ENCODE measurements at places on chromosomes 7 and 10.

- no peak for DNase-seq
Measured at GRCh38 chr7:47031786-47032535, 550.0 kb downstream of the TNS3 start.

GRCh38 chr7:128131731-128132130 is 100.5 kb upstream of the LRRC4 start:
- no peak for DNase-seq

DNA sequence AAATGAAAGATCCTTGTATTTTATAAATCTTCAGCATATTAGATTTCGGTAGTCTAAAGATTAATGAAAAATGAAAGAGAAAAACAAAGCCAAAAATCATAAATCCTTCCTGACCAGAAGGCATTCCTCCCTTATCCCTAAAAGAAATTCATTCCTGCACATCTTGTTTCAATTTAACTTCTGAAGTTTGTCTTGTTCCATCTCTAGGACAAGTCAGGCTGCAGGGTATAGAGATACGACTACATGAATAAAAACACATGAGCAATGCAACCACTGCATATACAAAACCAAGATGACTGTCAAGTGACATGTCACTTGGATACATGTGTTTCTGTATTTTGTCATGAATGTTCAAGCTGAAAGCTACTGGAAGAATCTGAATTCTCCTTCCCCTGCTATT is 214.9 kb downstream of the JAZF1 start:
- DNase-seq: no peak

DNA sequence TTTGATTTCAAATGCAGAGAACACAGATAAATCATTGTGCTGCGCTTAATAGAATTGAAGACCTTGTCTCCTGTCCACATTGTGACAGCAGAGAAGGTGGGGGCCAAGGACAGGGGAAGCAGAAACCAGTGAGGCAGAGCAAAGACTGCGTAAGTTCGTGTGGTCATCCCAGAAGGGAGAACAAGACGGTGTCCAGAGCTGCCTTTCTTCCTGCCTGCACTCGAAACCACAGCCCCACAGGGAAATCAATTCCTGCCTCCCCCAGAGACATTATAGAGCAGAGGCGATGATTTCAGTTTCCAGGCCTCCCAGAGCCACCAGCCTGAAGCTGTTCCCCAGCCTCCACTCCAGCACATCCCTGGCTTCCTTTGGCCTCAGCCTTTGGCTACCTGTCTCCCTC is 39.7 kb upstream of the UCN3 start:
- no peak for DNase-seq

GRCh38 chr10:62069452-62070178 is 168.1 kb downstream of the ARID5B start:
- no peak for DNase-seq

DNA sequence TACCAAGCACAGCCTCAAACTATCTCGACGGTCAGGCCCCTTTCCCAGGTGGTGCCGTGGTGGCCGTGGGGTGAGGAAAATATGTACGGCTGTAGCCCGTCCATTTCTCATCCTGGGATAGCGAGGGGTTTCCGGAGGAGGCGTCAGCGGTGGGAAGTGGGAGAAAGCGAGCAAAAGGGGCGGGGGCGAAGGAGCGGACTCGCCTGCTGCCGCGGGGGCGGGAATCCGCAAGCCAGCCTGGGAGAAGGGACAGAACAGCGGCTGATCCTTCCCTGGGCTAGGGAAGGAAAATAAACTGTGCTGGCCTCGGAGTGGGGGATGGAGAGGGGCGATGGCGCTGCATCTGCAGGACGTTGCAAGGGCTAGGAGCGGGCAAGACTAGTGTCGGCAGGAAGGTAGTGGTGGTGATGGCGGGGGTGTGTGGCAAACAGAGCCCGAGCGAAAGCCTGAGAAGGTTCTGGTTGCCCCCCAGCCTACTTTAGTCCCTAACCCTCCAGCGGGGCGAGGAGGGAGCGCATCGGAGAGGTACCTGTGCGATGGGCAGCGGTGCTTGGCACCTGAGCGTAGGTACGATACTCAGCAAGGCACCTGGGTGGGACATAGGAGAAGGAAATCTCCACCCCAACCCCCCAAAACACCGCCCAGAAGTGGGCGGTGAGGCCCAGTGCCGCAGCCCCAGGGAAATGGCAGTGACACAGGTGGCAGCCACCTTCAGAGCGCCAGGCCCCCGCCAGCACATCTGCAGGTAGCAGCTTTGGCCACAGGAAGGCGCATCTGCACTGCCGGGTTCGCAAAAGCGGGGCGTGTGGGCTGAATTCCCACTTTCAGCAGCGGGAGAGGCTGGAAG is 49.9 kb upstream of the STEAP1B start:
- DNase-seq: peak; percentile 26

GRCh38 chr10:67662415-67662814 is 33.6 kb downstream of the CTNNA3 start:
- no peak for DNase-seq

- DNase-seq: no peak
Measured at GRCh38 chr10:18960466-18961079, 88.0 kb upstream of the MALRD1 start.

DNA sequence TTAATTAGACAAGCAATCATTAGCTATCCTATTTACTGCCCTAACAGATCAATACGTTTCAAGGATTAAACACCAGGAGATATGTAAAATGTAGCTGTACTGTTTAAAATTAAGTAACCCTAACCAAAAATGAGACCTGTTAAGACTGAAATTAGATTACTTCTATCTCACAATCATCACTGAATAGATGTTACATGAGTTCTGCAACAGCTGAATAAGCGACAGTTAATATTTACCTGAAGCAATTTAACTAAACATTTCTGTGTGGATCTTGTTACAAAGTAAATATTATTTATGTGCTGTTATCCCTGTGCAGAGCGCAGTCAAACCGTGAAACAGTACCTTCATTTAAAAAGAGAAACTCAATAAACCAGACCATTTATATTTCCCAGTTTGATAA is 122.5 kb downstream of the RELN start:
- DNase-seq: no peak

- DNase-seq: no peak
Measured at GRCh38 chr10:16458166-16458955, 21.6 kb downstream of the PTER start.

- no peak for DNase-seq
Measured at GRCh38 chr10:116356833-116357232, 32.6 kb downstream of the CCDC172 start.

GRCh38 chr7:27303026-27303425 is 60.4 kb downstream of the EVX1 start:
- DNase-seq: no peak

DNA sequence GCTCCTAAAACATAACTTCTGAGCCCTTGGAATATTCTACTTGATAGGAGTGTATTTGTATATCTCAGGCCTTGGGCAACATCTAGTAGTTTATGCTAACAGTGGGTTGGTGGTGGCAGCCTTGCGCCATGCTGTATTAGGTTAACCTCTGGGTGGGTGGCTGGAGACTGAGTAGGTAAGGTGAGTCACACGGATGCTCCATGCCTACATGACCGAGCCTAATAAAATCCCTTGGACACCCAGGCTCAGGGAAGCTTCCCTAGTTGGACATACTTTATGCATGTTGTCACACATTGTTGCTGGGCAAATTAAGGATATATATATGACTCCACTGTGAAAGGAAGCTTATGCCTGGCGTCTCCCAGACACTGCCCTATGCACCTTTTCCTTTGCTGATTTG is 6.0 kb upstream of the DAGLB start:
- DNase-seq: no peak

GRCh38 chr10:70265032-70265689 is 18.6 kb downstream of the NPFFR1 start:
- DNase-seq: no peak

DNA sequence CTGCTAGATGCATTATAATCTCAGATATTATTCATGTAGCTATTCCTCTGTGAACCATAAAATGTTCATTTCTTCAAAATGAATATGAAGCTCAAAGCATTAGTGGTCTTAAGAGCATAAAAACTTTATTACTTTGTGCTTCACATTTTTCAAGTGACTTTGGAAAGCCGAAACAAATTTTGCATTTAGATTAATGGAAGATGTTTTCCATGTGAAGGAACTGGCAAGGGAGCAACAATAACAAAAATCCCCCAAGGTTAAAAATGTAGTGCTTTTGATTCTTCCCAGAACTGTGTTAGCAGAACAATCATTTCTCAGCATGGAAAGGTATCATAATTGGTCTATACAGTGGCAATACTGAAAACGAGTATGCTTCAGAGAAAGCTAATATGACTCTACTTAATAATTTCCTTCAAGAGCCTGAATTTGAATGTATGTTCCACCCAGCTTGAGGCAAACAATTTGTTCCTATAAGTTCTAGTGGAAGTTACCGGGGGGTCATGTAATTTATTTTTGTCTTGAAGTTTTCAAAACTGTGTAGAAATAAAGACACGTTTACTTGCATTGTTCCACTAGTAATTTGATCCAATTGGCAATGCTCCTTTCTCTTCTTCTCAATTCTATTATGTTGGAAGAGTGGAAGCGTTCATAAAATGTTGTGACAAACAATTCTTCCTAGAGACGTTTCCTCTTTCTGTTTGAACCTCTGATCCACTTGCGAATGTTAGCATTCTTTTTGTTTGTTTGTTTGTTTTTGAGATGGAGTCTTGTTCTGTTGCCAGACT is 665.4 kb downstream of the AUTS2 start:
- DNase-seq: no peak

DNA sequence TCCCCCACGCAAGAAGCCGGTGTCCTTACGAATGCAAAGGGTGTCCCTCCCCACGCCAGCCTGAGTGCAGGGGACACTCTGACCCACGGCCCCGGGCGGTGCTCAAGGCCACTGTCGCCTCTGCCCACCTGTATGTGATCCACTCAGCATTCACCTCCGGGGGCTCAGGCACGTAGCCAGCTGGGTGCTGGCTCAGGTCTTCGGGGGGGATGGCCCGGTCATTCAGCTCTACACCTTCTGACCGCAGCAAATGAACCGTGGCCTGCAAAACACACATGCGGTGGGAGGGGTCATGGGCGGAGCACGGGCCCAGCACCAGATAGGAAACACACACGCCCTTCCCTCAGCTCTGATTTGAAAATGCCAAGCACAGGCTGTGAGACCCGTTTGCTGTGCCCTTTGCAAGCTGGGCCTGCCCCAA is 25.9 kb downstream of the CFAP46 start:
- no peak for DNase-seq

DNA sequence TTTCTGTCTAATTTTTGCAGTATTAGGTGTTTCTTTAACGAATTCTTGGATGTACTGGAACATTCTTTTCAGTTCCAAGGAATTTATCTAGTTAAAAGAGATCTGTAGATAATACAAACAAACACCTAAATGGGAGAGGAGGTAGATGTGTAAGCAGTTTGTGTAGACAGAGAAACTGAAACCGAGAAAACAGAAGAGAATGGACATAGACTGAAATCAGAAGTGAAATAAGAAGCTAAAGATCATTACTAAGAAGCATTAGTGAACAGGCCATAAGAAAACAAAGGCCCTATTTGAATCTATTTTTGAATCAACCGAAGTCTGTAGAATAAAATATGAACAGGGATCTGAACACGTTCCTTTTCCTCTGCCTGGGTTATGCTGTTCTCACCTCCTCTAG is 26.5 kb upstream of the TMEM229A start:
- DNase-seq: no peak

GRCh38 chr7:138226745-138227279 is 150.6 kb downstream of the AKR1D1 start:
- DNase-seq: no peak

DNA sequence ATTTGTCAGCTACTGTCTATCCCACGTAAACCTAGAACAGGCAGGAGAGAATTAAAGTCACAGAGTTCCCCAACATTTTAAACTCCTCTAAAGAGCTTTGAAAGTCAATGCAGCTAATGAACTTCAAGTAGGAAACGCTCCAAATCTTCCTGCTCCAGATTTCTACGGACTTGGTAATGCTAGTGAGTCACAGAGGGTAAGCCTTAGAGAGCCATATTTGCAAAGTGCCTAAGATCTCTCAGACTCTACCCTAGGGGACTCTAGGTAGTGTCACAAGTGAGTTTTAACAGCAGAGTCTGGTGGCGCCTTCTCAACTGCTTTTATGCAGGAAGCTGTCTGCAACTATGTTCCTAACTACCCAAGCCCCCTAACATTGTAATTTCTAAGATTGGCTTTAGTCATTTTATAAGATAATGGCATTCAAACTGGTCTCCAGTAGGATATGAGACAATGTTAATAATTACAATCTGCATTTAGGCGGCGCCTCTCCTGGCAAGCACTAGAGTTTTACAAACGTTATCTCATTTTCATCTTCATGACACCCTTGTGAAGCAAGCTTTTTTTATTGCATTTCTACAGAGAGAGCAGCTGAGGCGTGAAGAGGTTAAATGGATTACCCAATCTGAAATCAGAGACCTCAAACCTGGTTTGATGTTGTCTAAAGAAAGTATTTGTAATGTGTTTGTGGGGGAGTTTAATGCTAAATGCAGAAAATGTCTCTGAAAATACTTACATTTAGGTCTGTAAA is 22.0 kb upstream of the FZD1 start:
- DNase-seq: no peak

DNA sequence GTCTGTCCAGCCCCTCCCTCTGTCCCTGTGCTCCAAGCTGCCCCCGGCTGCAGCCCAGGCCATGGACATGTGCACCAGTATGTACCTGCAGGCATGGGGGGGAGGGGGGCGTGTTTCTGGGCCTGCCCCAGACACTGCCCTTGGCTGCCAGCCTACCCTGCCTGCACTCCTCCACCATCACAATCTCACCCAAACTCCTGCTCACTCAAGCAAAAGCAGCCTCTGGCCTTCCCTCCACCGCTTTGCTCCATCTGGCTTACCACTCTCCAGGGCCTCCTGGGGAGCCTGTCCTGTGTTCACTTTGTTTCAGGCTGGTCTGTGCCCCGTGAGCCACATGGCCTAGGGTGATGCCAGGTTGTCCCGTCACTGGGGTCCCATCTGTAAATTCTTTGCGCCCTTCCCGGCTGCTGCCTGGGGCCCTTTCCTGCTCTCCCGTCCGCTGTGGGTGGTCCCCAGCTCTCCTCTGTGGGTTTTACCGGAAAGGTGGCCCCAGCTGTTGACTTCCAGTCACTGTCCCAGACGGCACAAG is 33.3 kb upstream of the PPIF start:
- no peak for DNase-seq

DNA sequence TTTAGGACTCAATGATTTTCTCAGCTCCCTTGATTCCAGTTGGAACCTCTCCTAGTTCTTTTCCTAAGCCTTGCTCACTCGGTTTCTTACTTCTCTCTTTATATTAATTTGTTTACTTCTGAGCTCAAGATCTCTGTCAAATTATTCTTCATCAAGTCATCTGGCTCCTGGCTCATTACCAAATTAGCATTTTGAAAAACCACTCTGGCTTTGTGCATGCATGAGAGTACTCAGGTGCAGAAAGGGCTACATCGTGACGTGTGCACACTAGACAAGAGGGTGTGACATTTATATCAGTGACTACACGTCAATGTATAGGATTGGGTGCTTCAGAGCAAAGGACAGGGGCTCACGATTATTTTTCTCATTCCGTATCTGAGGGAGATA is 645.7 kb upstream of the DPP6 start:
- DNase-seq: no peak

GRCh38 chr7:8490391-8491045 is 57.1 kb downstream of the NXPH1 start:
- no peak for DNase-seq

GRCh38 chr10:29465384-29465783 is 169.4 kb downstream of the SVIL start:
- no peak for DNase-seq

- DNase-seq: no peak
Measured at GRCh38 chr7:51543801-51544553, 227.4 kb upstream of the COBL start.
